ENCODE measurements at places on chromosomes 13 and 19.
A peak's percentile ranks its signal among the peaks of the same experiment; 100 is the strongest.

DNA sequence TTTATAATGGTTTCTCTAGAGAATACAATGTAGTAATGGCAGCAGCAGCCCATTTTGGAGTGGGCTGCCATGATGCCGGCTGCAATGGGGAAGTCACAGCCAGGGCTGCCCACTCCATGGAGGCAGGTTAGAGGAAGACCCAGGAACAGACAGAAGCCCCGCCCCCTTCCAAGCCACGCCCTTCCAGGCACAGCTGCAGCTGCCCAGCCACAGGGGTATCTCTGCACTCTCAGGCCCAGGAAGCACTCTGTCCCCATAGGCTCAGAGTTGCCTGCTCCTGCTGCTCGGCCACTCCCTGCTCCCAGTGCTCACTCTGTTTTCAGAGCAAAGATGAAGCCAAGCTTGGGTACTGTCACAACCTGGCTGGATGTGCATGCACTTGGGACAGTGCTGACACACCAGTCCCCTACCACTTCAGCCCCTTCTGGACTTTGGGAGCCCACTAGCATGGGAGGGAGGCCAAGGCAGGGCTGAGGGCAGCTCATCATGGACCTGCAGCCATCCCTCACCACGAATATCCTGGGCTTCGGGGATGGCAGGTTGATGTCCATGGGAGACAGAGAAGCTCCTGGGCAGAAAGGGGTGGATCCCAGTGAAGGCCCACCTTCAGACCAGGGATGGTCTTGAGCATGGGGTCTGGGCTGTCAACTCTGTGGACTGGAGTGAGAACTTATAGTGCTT lies 1224.2 kb downstream of the SLITRK5 start:
- no peaks in the 10 kb centered on the region for H3K4me1 ChIP-seq
- no peak for DNase-seq
- H3K27me3 ChIP-seq: no peaks in the 10 kb centered on the region
- H3K27ac ChIP-seq: no peak overlapping the region

- no peak overlapping the region for H3K4me3 ChIP-seq
- no peak for DNase-seq
- H3K27ac ChIP-seq: no peak overlapping the region
- H3K36me3 ChIP-seq: no peaks in the 10 kb centered on the region
Measured at GRCh38 chr13:38635030-38635429, 51.8 kb upstream of the FREM2 start.

DNA sequence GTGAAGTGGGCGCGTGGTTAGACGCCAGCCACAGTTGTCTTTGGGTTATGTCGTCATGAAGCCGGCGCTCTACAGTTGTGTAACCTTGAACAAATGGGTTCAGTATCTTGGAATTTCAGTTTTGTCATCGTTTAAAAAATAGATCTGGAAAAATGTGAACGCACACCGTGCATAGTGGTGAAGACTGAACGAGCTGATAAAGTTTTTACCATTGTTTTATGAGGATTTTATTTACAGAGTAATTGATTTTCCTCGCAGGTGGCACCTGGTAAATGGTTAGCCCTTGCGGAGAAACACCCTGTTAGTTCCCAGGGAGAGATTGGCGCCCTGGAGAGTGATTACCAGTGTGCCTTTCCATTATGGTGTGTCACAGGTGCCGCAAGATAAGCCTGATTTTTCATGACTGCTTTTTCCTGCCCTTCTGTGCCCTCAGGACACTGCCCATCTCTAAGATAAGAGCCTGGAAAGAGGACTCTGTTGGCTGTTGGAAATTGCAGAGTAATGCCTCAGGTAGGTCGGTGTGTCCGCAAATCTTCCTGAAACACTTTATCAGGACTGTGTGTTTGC lies 577 bp downstream of the ZNF181 start:
- H3K4me3 ChIP-seq: peak overlapping the region; percentile 80
- peak overlapping the region; percentile 92 for H3K27ac ChIP-seq
- H3K36me3 ChIP-seq: peaks cover 38% of the 10 kb centered on the region
- DNase-seq: no peak
- H3K27me3 ChIP-seq: no peaks in the 10 kb centered on the region

DNA sequence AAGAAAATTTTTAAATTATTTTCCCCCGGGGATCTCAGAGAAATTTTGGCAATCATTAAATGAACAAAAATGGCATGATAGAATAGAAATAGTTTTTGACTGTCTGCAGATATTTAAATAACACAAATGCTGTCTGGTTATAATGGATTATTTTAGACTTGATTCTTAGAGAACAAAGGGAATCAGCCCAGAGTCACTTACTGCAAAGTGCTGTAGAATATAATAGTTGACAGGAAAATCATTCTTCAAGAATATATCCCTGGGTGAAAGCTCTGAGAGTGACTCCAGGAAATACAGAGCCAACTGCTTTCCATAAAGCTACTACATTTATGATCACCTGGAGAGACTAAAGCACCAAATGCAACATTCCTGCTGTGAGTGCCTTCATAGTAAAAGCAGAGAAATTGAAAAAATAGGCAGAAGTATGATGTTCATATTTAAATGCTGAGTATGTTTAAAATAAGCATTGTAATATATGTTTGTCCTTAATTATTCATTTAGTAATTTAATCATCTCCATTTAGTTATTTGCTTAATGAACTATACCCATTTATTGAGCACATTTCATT lies 1765.8 kb downstream of the SLITRK1 start:
- no peak overlapping the region for H3K27ac ChIP-seq
- H3K27me3 ChIP-seq: no peaks in the 10 kb centered on the region
- H3K4me1 ChIP-seq: no peaks in the 10 kb centered on the region

GRCh38 chr19:7562646-7563393 lies 27.3 kb downstream of the PNPLA6 start:
- no peak overlapping the region for H3K27ac ChIP-seq
- H3K4me1 ChIP-seq: no peaks in the 10 kb centered on the region
- DNase-seq: peak; percentile 28
- H3K36me3 ChIP-seq: peaks cover 15% of the 10 kb centered on the region
- no peak overlapping the region for H3K4me3 ChIP-seq

GRCh38 chr13:43487461-43487860 lies 299.3 kb downstream of the ENOX1 start:
- no peaks in the 10 kb centered on the region for H3K27me3 ChIP-seq
- H3K4me1 ChIP-seq: peaks cover 3% of the 10 kb centered on the region
- no peak overlapping the region for H3K27ac ChIP-seq
- no peak overlapping the region for H3K4me3 ChIP-seq
- no peak for DNase-seq

GRCh38 chr19:49418511-49418910 lies 4.7 kb downstream of the PTH2 start:
- no peaks in the 10 kb centered on the region for H3K36me3 ChIP-seq
- H3K27ac ChIP-seq: no peak overlapping the region
- peaks cover 48% of the 10 kb centered on the region for H3K27me3 ChIP-seq
- DNase-seq: no peak
- H3K4me1 ChIP-seq: peaks cover 18% of the 10 kb centered on the region
- H3K4me3 ChIP-seq: no peak overlapping the region

- no peaks in the 10 kb centered on the region for H3K36me3 ChIP-seq
- H3K4me3 ChIP-seq: no peak within 1 kb of the TSS
- H3K27ac ChIP-seq: no peak within 1 kb of the TSS
- H3K27me3 ChIP-seq: peaks cover 47% of the 10 kb centered on the region
Measured at GRCh38 chr19:55075371-55075998, at the start of gene EPS8L1. TSS of gene EPS8L1 (plus strand) at chr19:55075869. CDS start at chr19:55076445, 576 bp downstream.

GRCh38 chr13:32115066-32115465 lies 83.5 kb downstream of the FRY start:
- H3K27me3 ChIP-seq: no peaks in the 10 kb centered on the region
- H3K36me3 ChIP-seq: no peaks in the 10 kb centered on the region
- peaks cover 10% of the 10 kb centered on the region for H3K4me1 ChIP-seq
- no peak overlapping the region for H3K4me3 ChIP-seq
- DNase-seq: no peak

DNA sequence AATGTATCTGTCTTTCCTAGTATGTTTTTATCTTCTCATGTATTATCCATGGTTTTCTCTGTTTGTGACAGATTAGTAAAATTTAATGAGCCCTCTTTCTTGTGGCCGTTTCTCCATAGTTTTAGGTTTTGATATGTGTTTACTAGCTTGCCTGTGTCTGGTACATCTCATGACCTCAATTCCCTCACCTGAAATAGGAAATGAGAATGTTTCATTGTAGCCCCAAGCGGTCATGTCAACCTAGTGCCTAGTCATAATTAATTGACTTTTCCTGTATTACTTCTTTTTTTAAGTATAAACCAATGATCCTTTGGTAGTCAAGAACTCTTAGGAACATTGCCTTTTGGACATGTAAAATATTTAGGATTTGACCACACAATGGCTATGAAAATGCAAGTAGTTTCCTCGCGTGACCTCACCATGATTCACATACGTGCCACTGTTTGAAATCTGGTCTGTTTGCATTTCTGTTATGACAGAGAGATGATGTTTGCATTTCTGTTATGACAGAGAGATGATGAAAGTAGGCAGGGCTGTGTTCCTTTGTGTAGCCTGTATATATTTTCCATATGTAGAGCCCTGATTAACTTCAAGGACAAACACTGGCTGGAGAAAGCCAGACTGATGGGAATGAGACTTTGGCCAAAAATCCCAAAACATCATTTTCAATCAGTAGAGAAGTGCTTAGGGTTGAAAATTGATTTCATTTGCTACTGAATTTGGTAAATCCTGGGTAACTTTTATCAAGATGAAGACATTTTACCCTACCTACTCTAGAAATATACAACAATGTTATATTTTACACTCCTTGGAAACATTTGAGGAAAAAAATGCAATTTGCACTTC lies 104.8 kb downstream of the TNFRSF19 start:
- H3K27me3 ChIP-seq: peaks cover 11% of the 10 kb centered on the region
- H3K4me3 ChIP-seq: no peak overlapping the region
- peak; percentile 8 for DNase-seq
- H3K36me3 ChIP-seq: no peaks in the 10 kb centered on the region
- peaks cover 9% of the 10 kb centered on the region for H3K4me1 ChIP-seq

- H3K27ac ChIP-seq: peak overlapping the region; percentile 56
- H3K36me3 ChIP-seq: no peaks in the 10 kb centered on the region
- no peak overlapping the region for H3K4me3 ChIP-seq
- H3K4me1 ChIP-seq: peaks cover 7% of the 10 kb centered on the region
- DNase-seq: peak; percentile 63
Measured at GRCh38 chr13:45109102-45109720, 11.1 kb upstream of the GTF2F2 start.

- H3K4me1 ChIP-seq: no peaks in the 10 kb centered on the region
- H3K27ac ChIP-seq: no peak overlapping the region
- H3K36me3 ChIP-seq: peaks cover 2% of the 10 kb centered on the region
- peaks cover 27% of the 10 kb centered on the region for H3K27me3 ChIP-seq
- no peak for DNase-seq
- H3K4me3 ChIP-seq: no peak overlapping the region
Measured at GRCh38 chr13:112332727-112333126, 43.4 kb upstream of the SPACA7 start.
